Immature natural killer cell (primary cell): ENCODE measurements at places on chromosomes 16 and 17. TPM values are rescaled to one million over a fixed set of nuclear protein-coding genes. Genes with fewer than 3 reads are reported as not detected.

Gene CA7
- 0.25 TPM for polyA plus RNA-seq

Gene GRIN2C
- not detected for polyA plus RNA-seq

Gene KRTAP16-1
- polyA plus RNA-seq, result 0.30 TPM

Gene MT4
- not detected for polyA plus RNA-seq

Gene KRT9
- polyA plus RNA-seq, result not detected

DNA sequence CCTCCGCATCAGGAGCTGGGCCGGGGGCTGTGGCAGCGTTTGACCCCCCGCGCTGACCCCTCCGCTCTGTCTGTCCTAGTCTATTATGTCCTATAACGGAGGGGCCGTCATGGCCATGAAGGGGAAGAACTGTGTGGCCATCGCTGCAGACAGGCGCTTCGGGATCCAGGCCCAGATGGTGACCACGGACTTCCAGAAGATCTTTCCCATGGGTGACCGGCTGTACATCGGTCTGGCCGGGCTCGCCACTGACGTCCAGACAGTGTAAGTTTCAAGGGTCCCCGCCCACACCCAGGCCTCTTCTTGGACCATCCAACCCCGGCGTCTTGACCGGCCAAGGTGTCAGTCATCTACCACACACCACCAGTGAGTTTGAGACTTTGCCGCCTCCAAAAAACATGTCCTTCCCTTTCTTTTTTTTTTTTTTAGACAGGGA is 548 bp downstream of the PSMB3 start:
- H3K36me3 ChIP-seq, result peaks cover 15% of the 10 kb centered on the region
- peaks cover 55% of the 10 kb centered on the region for H3K4me1 ChIP-seq
- H3K27me3 ChIP-seq, result peaks cover 28% of the 10 kb centered on the region
- DNase-seq, result no peak
- peak overlapping the region; percentile 98 for H3K4me3 ChIP-seq
- peak overlapping the region; percentile 97 for H3K27ac ChIP-seq

DNA sequence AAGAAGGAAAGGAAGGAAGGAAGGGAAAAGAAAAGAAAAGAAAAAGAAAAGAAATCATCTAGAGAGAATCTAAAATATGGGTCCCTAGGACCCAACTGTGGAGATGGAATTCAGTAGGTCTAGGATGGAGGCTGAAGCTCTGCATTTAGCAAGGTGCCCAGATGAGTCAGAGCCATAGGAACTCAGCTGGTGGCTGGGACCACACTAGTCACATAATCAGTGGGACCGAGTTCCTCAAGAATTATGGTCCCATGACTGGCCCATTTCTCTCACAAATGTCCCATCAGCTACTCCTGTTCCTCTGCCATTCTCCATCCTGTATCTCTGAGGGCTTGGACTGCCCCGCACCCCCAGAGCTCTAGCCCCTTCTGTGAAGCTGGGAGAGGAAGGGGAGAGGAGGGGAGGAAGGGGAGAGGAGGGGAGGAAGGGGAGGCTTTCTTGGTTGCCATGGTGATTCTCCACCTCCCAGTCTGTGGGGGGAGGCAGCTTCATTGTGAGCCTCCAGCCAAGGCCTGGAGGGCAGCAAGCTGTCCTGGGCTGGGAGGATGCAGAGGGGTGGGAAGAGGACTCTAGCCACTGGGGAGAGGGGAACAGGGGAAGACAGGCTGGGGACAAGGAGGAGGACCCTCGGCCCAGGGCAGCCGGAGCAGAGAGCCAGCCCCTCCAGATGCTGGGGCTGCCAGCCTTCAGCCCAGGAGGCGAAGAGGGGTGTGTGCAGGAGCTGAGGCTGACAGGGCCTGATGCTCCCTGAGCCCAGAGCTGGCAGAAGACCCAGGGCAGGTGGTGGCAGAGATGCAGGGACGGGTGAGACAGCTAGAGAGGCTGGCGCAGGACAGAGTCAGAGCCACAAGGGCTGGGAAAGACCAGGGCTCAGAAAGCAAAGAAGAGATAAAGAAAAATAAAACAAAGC is 37.8 kb upstream of the LHX1 start:
- H3K4me3 ChIP-seq, result no peak overlapping the region
- no peak for DNase-seq
- no peak overlapping the region for H3K27ac ChIP-seq
- H3K4me1 ChIP-seq, result no peaks in the 10 kb centered on the region

DNA sequence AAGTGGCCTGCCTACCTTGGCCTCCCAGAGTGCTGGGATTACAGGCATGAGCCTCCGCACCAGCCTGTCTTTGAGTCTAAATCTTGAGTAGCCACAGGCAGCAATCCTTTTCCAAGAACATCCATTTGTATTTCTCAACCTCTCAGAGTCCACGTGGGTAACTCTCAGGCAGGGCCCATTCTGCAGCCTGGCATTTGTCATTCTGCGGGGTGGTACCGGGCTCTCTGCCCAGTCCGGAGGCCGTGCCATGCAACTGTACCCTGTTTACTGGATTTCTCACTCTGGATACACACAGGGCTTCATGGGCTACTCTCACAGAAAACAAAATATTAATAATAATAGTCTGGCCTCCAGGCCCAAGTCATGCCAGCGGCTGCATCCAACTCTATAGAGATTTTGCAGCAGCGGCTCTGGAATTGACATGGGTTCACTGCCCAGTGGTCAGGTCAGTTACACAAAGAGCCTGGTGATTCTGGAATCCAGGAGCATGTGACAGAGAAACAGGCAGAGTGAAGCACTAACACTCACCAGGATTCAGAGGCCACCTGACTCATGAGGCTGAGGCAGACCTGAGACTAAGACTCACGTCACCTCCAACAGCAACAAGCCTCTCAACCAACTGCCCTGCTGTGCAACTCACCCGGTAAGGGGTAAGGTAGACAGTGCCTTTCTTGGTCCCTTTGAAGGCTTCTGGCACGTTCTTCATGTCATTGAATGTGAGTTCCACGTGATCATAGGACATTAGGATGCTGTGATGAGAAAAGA is 4.0 kb downstream of the WBP2 start:
- H3K4me3 ChIP-seq, result no peak overlapping the region
- no peak overlapping the region for H3K27ac ChIP-seq
- peaks cover 4% of the 10 kb centered on the region for H3K27me3 ChIP-seq
- H3K4me1 ChIP-seq, result peaks cover 9% of the 10 kb centered on the region
- no peak for DNase-seq

DNA sequence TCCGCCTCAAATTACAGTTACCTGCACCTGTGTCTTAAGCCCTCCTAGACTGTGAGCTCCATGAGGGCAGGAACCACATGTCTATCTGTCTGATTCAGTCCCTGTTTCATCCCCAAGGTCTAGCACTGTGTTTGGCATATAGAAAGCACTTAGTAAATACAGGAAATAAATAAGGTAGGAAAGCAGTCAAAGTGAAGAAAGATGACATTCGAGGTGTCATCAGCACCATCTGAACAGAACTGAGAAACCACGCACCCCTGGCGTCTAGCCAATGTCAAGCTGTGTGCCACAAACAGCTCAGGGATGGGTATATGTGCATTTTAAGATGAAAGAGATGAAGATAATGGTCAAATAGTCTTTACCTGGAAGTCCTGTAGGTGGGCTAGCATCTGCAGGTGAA is 79.6 kb upstream of the ATP2A3 start:
- H3K4me3 ChIP-seq, result peak overlapping the region; percentile 57
- peaks cover 21% of the 10 kb centered on the region for H3K36me3 ChIP-seq
- peak overlapping the region; percentile 92 for H3K27ac ChIP-seq
- DNase-seq, result peak; percentile 82

DNA sequence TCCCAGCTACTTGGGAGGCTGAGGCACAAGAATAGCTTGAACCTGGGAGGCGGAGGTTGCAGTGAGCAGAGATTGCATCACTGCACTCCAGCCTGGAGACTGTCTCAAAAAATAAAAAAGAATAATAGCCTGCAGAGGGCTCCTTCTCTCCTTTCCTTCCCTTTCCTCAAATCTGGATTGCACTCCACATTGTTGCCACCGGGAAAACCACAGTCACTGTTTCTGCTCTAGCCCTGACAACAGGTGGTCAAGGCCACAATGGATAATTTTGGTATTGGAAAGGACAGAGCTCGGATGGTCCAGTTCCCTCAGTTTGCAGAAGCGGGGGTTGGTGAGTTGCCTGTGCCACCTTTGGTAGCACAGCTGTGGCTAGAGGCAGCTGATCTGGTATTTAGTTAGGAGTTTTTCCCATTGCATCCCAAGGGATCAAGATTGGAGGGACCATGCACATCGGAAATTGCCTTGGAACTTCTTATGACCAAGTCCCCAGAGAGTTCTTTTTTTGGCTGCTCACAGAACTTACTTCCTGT is 44.7 kb upstream of the PRSS54 start:
- H3K36me3 ChIP-seq, result no peaks in the 10 kb centered on the region
- H3K27me3 ChIP-seq, result peaks cover 2% of the 10 kb centered on the region
- no peak overlapping the region for H3K4me3 ChIP-seq
- no peak for DNase-seq
- peaks cover 8% of the 10 kb centered on the region for H3K4me1 ChIP-seq

DNA sequence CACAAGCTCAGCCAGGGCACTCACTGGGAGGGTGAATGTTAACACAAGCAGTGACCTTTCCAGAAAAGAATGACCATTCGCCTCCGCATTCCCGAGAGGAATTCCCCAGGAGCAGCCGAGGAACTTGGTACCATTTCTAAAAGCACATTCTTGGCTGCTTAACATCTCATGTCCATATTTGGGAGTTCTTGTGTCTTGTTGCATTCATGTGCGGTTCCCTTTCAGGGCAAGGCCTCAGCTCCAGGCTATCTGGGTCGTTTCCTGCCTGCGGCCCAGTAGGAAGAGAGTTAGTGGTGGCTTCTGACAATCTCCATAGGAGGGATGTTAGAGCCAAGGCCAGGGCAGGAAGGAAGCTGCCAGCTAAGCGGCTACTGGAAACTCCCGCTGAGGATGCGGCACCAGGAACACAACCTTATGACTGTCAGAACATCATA is 27.8 kb upstream of the MEAK7 start:
- no peaks in the 10 kb centered on the region for H3K36me3 ChIP-seq
- no peaks in the 10 kb centered on the region for H3K4me1 ChIP-seq
- no peak for DNase-seq
- H3K27ac ChIP-seq, result no peak overlapping the region
- no peak overlapping the region for H3K4me3 ChIP-seq

- H3K27me3 ChIP-seq, result peaks cover 13% of the 10 kb centered on the region
- H3K4me1 ChIP-seq, result peaks cover 17% of the 10 kb centered on the region
- no peaks in the 10 kb centered on the region for H3K36me3 ChIP-seq
- peak; percentile 18 for DNase-seq
- no peak overlapping the region for H3K27ac ChIP-seq
Observed at GRCh38 chr17:8326511-8327302, 12.9 kb upstream of the ODF4 start.

- DNase-seq, result no peak
- no peaks in the 10 kb centered on the region for H3K4me1 ChIP-seq
- H3K36me3 ChIP-seq, result no peaks in the 10 kb centered on the region
Observed at GRCh38 chr16:7185689-7186088, 147.0 kb upstream of the RBFOX1 start.
